CD4-positive, alpha-beta T cell treated with Interleukin-15 for 1 hour (primary cell): ENCODE measurements at places on chromosomes 11 and 22.

- no peak for DNase-seq
Observed at GRCh38 chr11:17531636-17532113, 12.5 kb downstream of the USH1C start.

DNA sequence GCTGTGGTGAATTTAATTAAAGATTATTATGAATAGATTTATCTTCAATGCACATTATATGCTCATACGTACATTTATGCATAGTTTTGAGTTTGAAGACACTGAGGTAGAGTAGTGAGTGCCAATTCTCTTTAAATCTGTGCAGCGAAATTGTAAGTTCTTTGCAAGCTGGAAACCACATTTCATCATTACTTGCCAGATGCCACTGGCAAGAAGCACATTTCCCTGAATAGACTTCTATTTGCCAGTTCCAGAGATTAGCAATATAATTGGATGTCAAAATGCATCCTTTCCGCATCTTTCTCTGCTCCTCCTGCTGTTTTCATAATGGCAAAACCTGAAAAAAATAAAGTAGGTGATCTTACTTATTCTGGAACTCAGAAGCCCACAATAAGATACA lies 448.0 kb downstream of the LUZP2 start:
- no peak for DNase-seq

DNA sequence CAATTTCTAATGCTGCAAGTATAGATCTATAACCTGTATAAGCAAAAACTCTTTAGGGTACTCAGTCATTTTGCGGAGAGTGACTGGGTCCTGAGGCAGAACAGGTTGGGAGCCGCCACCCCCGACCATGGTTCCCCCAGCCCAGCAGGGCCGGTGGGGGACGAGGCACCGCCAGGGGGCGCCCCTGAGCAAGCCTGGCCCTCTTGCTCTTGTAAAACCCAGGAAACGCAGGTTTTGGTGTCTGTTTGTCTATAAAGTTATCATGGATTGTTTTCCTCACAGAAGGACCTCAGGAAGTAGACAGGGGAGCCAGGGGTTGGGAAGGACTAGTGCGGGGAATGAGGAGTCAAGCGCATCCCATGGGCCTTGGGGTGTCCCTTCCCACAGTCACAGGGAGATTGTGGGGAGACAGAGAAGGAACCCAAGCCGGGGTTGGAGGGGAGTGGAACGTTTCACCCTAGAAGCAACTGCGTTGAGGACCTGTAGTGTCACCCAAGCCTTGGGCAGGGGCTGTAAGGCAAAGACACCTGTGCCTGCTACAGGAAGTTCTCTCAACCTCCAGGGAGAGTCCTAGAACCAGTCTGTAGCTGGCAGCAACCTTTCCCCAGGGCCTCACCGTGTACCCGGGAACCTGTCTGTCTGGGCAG lies 26.4 kb downstream of the KCTD17 start:
- peak; percentile 75 for DNase-seq

DNA sequence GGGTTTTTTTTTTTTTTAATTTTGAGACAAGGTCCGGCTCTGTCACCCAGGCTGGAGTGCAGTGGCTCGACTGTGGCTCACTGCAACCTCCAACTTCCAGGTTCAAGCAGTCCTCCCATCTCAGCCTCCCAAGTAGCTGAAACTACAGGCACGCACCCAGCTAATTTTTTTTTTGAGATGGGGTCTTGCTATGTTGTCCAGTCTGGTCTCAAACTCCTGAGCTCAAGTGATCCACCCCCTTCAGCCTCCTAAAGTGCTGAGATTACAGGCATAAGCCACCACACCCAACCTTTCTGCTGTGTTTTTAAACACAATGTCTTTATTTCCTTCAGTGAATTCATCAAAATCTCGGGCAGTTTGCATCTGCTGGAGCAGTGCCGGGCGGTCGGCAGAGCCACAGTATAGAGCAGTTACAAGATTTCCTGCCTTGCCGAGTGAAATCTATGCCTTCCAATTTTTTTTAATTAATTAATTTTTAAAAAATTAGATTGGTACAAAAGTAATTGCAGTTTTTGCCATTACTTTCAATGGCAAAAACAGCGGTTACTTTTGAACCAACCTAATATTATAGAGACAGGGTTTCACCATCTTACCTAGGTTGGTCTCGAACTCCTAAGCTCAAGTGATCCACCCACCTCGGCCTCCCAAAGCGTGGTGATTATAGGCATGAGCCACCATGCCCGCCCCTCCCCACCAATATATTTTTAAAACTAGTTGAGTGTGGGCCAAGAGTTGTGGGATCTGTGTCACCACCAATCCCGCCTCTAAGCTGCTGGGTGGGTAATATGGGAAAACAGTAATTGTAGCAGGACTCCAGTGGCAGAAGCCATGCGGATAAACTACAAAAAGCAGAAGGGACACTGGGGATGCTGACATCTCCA lies 2.7 kb upstream of the ACY3 start:
- peak; percentile 6 for DNase-seq

DNA sequence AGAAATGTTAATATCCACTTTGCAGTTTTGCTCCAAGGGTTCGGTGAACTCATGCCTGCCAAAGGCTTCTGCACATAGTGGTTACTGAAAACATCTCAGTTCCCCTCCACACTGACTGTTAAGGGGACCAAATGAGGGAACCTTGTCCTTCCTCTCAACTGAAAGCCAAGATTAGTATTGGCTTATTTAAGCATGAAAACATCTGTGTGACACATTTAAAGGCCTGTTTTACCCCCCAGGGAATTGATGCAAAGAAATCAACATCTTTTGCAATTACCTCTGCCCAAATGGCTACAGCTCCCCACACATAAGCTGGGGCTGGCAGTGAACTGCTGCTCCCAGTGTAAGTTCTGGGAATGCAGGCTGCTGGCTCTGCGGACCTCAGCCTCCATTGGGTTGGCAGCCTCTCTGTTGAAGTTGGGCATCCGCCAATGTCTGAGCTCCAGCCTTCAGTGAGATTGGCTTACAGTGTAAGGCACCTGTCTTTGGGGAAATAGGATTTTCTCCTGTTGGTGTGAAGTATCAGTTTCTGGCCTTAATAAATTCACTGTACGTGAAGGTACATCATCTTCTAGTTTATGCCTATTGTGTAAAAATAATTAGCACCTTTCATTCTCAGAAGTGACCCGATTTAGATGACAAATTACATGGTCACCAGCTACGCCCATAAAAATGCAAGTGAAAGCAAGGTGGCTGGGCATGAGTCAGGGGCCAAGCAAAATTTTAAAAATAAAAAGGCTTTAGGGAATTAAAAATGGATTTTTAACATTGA lies 213.4 kb upstream of the SYN3 start:
- DNase-seq: peak; percentile 20
